ENCODE measurements at places on chromosomes 4 and X.

DNA sequence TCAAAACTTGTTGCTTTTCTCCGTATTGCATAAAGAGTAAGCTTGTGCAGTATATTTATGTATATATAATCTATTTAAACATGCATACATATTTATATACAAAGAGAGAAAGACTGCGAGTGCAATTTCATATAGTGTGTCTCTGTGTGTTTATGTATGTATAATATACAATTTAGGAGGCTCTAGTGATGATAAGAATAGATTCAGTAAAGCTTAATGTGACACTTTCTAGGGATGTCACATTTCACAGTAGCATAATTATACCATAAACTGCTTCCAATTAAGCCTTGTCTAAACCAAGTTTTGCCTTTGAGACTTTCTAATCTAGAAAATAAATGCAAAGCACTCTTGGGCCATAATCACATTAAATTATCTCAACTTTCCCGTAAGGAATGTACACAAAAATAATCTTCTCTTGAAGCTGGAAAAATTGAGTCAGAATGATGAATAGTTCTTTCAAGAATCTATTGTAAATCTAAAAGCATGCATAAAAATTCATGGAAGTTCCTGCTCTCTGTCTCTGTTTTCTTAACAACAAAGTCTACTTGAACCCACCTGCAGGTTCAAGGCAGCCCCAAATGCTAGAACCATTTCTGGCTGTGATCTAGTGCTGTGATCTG is 114.1 kb upstream of the NPY2R start:
- DNase-seq: no peak

GRCh38 chr4:149713031-149713430 is 102.6 kb downstream of the IQCM start:
- no peak for DNase-seq

DNA sequence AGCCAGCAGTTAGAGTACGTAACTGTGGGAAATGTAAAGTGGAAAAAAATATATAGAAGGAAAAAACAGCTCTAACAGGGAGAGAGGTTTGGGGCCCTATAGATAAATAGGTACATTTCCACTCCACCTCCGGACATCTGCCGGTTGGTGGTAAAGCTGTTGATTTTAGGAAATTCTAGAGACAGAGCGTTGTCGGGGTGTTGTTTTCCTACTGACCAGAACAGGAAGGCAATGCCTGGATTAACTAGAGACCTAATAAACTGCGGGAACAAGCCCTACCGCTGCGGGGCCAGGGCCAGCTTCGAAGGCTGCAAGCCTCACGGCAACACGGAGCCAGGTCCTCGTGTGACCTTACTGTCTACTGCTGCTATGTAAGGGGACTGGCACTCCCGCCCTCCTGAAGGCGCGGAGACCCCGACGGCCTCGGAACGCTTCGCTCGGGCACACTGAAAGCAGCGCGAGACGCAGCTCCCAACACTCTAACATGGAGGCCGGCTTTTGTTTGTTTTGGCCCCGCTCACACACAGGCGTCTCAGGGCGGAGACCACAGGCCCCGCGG is 702 bp upstream of the CDKN2AIP start:
- no peak for DNase-seq

DNA sequence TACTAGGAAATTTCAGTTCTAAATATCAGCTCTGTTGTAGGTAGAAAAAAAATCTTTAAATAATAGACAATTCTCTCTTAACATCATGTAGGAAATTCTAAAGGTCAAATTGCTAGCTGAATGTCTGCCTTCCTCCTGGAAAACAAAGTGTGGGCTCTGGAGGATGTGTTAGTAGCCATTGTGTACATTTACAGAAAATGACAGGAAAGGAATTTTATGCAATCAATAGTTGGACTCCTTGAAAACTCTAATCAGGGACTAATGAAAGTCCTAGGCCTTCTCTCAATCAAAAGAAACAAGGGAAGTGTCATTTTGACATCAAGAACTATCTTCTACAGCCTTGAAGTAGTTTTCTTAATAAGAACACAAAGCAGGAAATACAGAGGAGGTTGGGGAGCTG is 174.6 kb downstream of the ANKRD50 start:
- no peak for DNase-seq

- DNase-seq: no peak
These were observed 32.7 kb downstream of the ELF2 start for GRCh38 chr4:139144161-139144859.

Data from AG09319 (cell line).